Activated T-helper 1 cell treated with anti-CD3 and anti-CD28 coated beads, Interleukin-2, amount 50 U/mL, for 16 hours (primary cell): ENCODE measurements at places on chromosomes 4 and X.

GRCh38 chr4:52751487-52751911 is 274 bp upstream of the ERVMER34-1 start:
- DNase-seq = no peak

GRCh38 chr4:171847751-171848150 is 34.5 kb downstream of the GALNTL6 start:
- no peak for DNase-seq

GRCh38 chr4:173243321-173243720 is 74.7 kb downstream of the GALNT7 start:
- no peak for DNase-seq

DNA sequence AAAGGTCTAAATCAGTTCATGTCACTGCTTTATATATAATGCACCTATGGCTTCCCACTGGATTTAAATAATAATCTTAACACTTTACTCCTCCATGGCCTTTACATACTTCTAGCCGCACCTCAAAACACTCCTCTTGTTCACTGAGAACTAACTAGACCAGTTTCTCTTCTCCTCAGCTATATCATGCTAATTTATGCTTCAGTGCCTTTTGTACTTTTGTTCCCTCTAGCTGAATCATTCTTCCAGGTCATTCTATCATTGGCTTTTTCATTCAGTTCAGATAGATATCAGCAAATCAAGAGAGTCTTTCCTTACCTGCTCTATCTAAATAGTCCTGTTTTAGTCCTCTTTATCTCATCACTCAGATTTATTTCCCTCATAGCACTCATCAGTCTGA is 64.2 kb downstream of the TET2 start:
- no peak for DNase-seq

GRCh38 chr4:81756973-81757372 is 285.3 kb upstream of the RASGEF1B start:
- DNase-seq = no peak

DNA sequence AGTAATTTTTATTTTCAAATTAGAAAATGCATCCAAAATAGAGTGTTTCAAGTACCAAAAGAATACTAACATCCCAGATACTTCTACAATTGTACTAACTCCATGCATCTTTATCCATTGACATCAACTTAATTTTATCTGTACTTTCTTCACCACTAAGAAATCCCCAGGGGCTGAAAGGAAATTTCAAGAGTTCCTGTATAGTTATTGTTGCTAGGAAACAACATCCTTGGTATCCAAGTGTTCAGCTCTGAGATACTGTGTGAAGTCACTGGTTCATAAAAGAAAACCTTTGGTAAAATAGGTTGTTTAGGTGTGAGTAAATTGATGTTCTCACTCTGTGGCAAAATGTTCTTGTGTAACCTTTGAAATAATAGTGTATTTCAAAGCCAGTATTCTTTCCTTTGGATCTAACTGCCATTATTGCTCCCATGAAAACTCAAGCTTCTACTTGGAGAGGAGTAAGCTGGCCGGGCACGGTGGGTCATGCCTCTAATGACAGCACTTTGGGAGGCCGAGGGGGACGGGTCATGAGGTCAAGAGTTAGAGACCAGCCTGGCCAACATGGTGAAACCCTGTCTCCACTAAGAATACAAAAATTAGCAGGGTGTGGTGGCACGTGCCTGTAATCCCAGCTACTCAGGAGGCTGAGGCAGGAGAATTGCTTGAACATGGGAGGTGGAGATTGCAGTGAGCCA is 72.9 kb downstream of the COMMD8 start:
- DNase-seq = no peak

GRCh38 chr4:1460967-1461868 is 55.0 kb upstream of the NKX1-1 start:
- no peak for DNase-seq

- no peak for DNase-seq
These were observed 170.5 kb upstream of the NOCT start for GRCh38 chr4:138845054-138845453.

GRCh38 chrX:149910178-149910695 is 19.1 kb upstream of the HSFX4 start:
- DNase-seq = no peak

- no peak for DNase-seq
These were observed 9.1 kb downstream of the AKAP17A start for GRCh38 chrX:1600406-1601050.

DNA sequence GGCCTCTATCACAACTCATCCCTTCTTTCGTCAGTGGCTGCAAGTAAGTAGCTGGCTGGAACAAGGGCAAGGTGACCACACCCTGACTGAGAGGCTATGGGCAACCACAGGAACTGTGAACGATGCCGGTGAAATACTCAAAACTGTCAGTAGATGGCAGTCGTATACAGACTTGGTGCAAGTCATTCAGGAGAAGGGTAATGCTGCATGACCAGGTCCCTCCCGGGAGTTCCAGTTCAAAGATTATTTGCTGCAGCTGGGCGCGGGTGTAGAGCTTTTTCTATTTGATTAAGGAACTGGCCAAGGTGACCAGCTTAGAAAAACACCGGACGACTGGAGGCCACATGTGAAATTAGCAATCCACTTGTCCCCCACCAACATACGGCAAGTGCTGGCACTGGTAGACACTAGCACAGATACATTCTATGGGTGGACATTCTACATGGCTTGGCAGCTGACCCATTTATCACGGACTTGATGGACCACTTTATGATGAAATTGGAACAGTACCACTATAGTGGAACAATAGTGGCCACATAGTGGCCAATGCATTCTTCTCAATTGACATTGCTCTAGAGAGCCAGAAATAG is 726.6 kb downstream of the TRAM1L1 start:
- DNase-seq = no peak

- DNase-seq = no peak
These were observed 23.7 kb downstream of the RWDD4 start for GRCh38 chr4:183635321-183635720.

GRCh38 chr4:48321312-48321711 is 20.0 kb upstream of the SLAIN2 start:
- DNase-seq = no peak

- no peak for DNase-seq
These were observed 41.5 kb downstream of the TNIP3 start for GRCh38 chr4:121122661-121123060.

- no peak for DNase-seq
These were observed 1956.2 kb upstream of the AGA start for GRCh38 chr4:179398414-179398813.

GRCh38 chrX:46561824-46562657 is 11.5 kb upstream of the CHST7 start:
- DNase-seq = no peak

GRCh38 chrX:7286168-7286837 is 138.3 kb upstream of the PUDP start:
- no peak for DNase-seq

GRCh38 chr4:98838977-98839618 is 89.8 kb downstream of the EIF4E start:
- no peak for DNase-seq

DNA sequence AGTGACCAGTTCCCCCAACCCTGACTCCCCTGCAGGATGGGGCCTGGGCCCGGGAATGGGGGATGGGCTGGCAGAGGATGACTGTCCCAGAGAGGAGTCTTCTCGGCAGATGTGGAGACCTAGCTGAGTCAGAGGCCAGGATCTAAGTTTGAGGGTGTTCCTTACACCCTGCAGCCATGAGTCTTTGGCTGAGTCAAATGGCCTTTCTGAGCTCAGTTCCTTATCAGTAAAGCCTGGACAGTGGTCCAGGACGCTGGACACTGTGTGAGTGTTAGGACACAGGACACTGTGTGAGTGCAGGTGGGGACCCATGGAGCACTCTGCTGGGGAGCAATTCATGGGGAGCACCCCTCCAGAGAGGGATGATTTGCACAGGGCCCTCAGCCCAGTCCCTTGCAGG is 5.0 kb downstream of the IL9R start:
- no peak for DNase-seq

DNA sequence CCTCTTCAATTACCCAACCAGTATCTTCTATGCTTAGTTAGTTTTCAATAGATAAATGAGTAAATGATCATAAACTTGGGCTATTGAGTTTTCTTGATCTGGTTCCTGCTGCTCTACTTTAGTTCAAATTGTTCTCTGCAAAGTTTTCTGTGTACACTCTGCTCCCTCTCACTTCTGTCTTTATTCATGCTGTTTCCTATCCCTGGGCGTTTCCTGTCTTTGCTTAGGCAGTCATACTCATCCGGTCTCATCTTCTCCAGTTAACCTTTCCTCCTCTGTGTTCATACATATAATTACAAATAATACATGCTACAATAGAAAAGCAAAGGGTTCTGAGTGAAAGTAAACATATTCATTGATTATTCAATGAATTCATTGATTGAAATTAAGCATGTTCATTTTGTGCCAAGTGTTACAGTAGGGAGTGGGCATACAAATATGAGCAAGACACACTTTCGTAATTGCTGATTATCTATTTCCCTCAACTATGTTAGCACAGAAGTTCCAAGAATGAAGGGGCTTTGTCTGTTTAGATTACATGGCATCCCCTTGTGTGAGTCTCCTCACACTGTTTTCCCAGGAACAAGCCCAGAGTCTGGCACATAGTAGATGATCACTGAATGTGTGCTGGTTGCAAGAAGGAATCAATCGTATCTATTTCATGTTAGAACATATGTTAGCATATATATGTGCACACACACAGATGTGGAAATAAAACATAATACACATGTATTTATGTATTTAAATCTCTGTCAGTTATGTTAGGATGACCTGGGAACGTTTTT is 1.1 kb downstream of the RAB39B start:
- no peak for DNase-seq

DNA sequence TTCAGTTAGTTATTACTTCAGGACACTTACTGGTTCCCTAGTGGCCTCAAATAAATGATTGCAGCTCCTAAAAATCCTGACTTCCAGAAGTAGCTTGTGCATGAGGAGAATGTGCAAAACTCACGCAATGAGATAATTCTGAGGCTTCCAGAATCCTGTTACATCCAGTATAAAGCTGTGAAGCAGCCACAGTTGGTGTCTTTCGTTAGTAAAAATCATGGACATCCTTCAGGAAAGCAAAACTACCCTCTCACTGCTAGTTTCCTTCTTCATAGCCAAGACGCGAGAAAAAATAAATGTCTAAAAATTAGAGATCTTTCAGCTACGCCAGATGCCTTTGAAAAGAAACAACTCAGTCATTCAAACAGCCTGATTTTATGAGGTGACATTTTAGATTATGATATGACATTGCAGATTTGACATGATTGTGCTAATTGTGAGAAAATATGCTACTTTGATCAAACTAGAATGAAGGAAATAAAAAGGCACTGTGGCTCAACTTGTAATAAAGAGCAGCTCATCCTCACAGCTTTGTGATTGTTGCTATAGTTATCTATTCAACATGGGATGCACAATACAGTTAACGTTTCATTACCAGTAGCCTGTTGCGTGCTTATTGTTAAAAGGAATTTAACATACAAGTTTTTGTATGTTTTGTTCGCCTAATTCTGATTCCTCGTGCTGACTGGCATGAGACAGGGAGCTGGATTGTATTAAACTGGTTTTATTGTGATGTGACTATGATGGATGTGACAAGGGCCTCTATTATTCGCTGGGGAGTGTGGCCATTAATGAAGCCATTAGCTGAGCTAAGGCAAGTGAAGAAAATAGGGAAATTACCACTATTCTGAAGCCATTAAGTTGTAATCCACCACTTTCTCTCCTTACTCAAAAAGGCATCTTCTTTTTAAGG is 40.5 kb downstream of the AFF2 start:
- no peak for DNase-seq

DNA sequence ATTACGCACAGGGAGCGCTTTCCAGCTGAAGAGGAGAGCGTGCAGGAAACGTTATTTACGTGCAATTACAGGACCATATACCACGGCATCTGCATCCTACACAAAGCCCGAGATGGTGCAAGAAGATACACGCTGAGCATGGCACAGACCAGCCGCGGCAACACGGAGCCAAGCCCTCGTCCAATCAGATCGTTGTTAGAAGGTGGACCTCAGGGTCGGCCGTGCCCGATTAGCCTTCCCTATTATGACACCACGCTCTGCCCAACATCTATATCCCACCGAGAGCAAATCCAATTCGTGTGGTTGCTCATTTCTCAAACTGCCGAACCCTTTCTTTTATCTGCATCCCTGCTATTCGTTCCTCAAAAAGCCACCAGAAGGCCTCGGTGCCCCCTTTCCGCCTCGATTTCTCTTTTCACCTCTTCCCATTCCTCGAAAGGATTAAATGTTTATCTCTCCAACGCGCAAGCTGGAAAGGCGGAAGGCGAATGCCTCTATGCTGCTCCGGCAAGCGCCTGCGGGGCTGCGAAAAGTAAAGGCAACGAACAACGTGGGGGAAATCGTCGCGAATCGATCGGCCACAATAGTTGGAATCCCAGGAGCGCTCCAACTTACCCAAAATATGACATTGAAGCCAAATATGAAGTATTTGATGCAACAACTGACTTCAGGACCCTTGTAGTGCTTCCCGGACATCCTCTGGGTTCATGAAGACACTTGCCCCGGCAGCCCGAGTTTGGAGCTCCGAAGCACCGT is 702 bp downstream of the TSPAN5 start:
- DNase-seq = no peak
